Activated naive CD4-positive, alpha-beta T cell treated with anti-CD3 and anti-CD28 coated beads for 36 hours (primary cell): ENCODE measurements at places on chromosomes 3 and 15. TPM values are rescaled to one million over a fixed set of nuclear protein-coding genes. Genes with fewer than 3 reads are reported as not detected.

DNA sequence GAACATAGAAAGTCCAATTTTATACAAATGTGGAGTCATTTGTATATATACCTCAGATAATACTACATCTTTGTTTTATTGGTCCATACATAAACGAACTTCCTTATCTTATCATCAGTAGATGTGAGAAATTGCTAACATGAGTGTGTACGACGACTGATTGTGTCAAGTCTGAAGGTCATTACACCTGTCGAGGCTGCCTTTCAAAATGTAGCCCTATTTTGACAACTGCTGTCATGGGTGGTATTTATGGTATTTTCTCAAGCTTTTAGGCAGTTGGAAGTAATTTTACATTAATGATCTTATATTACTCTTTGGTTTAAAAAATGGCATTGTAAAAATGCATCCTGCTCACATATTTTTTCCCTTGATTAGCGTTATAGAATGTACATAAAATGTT is 183.7 kb upstream of the DNAJC19 start:
- DNase-seq, result no peak

DNA sequence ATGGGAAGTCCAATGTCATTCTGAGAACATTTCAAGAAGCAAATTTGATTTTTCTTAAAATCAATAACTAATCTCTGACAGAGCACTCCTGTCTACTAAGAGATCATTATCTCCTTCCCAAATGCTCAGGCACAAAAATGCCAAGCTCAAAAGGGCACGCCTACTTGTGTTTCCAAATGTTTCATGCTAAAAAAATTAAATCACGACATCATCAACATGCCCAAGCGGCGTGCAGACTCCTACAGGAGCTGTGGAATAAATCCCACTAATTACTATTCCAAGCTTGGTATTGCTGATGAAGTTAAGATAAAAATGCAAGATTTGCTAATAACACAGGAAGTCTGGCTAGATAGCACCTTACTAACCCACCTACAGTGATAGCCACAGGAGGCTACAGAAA is 140.8 kb downstream of the OSBPL10 start:
- no peak for DNase-seq

DNA sequence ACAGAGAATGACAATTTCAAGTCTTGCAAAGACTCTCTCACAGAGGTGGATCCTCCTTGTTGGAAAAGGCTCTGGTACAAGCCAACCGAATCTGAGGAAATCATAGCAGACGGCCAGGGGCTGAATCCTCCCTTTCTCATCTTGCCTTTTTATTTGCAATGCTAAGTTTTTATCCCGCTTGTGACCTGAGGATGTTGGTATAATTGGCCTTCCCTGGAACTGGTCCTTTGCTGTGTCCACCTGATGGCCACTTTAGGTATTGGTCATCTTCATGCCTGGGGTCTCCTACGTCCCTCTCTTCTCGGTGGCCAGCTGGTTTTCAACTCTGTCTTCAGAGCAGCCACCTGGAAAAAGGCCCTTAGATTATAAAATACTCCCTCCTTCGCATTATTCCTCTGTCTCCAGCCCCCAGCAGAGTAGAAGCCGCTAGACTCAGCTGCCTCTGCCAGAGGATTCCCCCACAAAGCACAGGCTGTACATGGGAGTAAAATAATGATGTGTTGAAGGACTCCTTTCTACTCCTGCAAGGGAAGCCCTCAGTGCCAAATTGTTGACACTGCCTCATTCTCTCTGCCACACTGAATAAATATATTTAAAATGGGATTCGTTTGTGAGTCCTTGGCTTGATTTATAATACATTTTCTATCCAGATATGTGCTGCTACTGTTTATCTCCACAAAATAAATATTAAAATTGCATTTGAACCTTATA is 208.9 kb upstream of the CFAP20DC start:
- DNase-seq, result no peak

GRCh38 chr15:31586841-31587240 is 260.2 kb downstream of the KLF13 start:
- no peak for DNase-seq

ZNF860 gene
- 0.07 TPM for total RNA-seq

- no peak for DNase-seq
Observed at GRCh38 chr3:126939338-126939718, 43.6 kb upstream of the PLXNA1 start.

RSRC1 gene
- 50.1 TPM for total RNA-seq

P2RY13 gene
- total RNA-seq, result not detected

GOLGA6L4 gene
- 0.37 TPM for total RNA-seq

DNA sequence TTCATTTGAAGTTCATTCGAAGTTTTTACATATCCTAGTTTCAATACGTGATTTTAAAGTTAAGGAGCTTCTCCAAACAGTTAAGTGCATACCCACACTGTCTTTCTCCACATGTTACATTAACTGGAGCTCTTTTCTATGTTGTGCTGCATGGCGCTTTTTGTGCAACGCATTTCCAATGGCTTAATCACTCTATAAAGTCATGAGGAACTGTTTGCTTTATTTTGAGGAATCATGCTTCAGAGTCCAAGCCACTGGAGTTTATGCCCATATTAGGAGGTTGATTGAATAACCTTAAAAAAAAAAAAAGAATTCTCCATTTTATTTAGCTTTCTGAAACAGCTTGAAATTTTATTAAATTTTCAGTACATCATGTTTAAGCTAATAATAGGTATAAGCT is 109.4 kb upstream of the MBNL1 start:
- no peak for DNase-seq

CEP70 gene
- total RNA-seq, result 20.4 TPM

CMTM8 gene
- total RNA-seq, result 16.0 TPM

SECISBP2L gene
- total RNA-seq, result 17.4 TPM

DNA sequence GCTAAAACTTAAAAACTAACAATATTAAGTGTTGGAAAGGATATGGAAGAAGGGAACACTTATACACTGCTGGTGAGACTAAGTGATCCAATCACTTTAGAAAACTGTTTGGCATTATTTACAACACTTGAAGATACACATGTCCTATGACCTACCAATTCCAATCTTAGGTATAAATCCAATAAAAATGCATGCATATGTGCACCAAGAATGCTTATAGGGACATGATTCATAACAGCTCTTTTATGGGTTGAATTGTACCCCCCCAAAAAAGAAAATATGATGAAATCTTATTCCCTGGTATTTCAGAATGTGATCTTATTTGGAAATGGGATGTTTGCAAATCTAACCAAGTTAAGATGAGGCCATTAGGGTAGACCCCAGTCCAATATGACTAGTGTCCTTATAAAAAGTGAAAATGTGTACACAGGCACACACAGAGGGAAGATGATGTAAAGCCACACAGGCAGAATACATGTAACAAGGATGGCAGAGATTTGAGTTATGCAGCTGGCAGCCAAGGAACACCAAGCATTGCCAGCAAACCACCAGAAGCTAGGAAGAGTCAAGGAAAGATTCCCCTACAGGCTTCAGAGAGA is 15.3 kb downstream of the CCR8 start:
- DNase-seq, result no peak

DVL3 gene
- 19.9 TPM for total RNA-seq

PXK gene
- total RNA-seq, result 44.7 TPM

DNA sequence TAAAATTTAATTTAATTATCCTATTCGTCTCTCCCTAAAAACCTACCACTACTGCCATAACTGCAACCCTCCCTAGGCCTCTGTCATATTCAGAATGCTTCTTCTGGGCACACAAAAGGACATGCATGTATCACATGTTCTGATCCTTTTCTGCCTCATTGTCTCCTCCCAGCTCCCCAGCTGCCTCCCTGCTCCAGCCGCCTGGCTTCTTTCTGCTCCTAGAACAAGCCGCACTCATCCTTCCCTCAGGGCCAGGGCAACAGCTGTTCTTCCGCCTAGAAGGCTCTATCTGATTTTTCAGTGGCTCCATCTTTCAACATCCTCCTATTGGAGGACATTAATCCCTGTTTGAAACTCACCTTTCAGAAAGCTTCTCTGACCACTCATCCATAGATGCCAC is 38.6 kb downstream of the TMED3 start:
- DNase-seq, result no peak

CILP gene
- total RNA-seq, result not detected

AHSG gene
- total RNA-seq, result not detected

DNA sequence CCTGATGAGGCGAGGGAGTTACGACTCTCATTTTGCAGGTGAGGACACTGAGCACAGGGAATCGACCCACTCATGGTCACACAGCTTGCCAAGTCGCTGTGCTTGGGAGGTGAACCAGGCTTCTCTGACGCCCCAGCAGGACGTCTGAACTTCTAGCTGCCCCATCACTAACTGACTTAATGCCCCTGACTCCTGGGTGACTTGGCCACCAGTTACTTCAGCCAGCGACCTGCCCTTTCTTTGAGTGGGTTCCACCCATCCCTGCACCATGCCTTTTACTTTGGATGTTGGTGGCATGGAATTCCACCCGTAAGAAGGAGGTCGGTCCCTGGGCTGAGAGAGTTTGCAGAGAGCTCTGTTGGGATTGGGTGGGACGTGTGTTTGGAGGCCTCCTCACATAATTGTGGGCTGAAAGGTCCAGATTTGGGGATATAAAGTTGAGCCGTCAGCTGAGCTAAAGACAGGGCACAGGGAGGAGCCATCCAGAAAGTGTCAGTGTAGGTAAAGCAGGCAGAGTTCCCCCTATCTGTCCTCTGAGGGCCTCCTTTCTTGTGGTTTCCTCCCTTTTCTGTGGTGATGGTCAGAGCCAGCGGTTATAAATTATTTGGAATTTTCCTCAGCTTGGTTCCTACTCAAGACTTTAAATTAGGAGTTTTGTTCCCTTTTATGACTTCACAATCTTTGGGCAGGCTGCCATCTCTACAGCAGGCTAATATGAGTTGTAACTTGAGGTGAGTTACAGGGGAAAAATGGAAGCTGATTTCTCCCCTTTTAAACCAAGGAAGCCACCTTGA is 55.0 kb downstream of the FLNB start:
- DNase-seq, result no peak

CAPN3 gene
- 0.83 TPM for total RNA-seq

DNA sequence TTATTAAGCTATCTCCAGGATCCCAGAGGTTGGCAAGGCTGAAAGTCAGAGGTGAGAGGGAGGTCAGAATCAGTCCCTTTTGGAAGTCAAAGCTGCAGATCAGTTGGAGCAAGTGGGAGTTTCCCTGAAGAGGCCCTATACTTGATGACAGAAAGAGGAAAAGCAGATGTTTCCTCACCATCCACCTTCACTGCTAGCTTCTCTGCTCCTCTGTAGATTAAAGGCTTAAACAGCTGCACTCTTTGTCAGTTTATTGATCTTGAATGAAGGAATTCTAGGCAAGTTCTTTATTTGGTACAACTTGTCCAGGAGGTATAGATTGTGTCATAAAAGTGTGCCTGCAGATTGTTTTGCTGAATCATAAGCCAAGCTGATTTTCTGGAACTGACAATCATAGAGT is 408.2 kb upstream of the TGFBR2 start:
- DNase-seq, result no peak

GRCh38 chr3:81492040-81492439 is 269.4 kb downstream of the GBE1 start:
- no peak for DNase-seq

DNA sequence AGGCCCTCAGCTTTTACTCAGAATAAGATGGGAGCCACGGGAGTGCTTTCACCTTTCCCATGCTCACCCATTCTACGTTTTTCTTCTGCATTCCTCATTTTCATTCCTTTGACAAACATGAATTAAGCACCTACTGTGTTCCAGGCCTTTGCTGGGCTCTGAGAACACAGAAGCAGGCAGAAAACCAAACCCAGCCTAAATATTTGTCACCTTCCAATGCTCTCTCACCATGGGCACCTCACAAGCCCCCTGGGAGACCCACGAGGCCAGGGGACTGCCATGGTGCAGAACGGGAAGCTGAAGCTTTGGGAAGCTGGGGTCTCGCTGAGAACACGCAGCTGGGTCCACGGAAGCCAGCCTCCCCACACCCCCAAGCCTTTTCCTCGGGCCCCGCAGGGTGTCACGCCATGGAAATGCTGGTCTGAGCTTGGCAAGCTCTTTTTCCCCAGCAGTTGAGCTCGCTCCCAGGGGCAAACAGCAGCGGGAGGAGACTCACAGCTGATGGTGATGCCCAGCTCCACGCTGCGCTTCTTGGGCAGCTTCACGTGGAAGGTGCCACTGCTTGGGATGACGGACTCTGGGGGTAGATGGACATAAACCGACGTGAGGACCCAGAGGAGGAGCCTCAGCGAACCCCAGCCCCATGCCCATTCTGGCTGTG is 27.7 kb downstream of the GRIP2 start:
- no peak for DNase-seq

DNA sequence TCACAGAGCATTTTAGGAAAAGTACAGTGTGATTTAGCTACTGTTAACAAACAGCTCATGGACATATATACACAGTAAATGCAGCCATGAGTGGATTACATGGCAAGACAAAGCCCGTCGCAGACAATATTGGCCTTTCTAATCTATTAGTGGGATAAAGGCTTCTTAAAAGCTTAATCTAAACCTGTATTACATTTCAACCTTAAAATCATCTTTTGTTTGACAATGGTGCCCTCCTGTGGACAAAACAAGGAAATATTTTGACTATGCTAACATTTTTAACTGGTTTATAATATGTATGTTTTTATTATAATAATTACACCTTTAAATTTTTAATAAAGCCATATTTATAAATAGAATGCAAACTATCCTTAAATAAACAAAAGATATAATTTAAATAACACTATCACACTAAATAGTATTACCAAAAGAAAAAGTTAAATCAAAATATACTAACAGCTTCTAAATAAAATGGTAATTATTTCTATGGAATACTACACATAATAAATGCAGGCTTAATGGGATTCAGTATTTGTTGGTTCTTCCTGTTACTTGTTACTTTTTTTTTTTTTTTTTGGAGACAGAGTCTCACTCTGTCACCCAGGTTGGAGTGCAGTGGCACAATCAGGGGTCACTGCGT is 38.6 kb downstream of the TAFA4 start:
- no peak for DNase-seq

DNA sequence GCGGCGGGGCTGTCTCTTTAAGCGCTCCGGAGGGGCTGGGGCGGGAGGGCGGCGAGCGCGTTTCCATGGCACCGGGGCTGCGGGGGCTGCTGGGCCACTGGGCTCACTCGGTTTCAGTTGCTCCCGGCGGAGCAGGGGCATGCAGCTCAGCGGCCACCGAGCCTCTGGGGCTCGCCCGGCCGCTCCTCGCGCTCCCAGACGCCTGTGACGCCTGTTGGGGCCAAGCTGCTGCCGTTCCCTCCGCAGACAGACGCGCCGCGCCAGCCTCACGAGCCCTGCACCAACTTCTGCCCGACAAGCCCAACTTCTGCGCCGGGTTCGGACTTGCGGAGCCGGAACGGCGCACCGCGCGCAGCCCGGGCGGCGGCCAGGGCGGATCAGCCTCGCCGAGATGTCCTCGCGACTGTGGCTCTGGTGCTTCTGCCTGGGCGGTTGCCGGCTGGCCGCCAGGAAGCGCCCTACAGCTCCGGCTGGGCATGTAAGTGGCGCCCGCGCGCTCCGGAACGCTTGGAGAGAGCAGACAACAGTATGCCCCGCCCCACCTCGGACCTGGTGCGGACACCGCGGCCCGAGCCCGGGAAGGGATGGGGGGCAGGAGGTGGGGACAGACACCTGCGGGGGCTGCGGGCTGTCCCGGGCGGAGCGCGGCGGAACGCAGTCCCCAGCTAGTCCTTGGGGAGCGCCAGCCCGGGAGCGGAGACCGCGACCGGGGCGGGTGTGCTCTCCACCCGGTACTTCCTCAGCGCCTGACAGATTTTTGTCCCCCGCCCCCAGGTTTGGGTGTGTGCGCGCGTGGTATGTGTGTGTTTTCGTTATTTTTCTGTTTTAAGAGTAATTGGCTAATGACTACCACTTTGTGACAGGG is 154.1 kb upstream of the GOLIM4 start:
- peak; percentile 11 for DNase-seq

- no peak for DNase-seq
Observed at GRCh38 chr15:91127236-91127955, 27.3 kb downstream of the SV2B start.

MB21D2 gene
- 6.5 TPM for total RNA-seq

GRCh38 chr3:44396200-44397171 is 57.9 kb downstream of the TCAIM start:
- DNase-seq, result no peak
